Cerebellum (tissue), 4 donors: ENCODE measurements at places on chromosomes 1 and 21. TPM values are rescaled to one million over a fixed set of nuclear protein-coding genes. Genes with fewer than 3 reads are reported as not detected.

E2F2 gene
- total RNA-seq = 3.1 TPM

LAMTOR2 gene
- total RNA-seq = 19.6 TPM

EVA1C gene
- total RNA-seq = 7.6 TPM

BTBD19 gene
- total RNA-seq = 2.4 TPM

CDK18 gene
- 1.00 TPM for total RNA-seq

SLFNL1 gene
- total RNA-seq = 3.4 TPM

ETV3L gene
- not detected for total RNA-seq

PADI2 gene
- total RNA-seq = 2.1 TPM

U2AF1 gene
- 49.2 TPM for total RNA-seq
